NB4 (cell line): ENCODE measurements at places on chromosomes 16 and 17.

DNA sequence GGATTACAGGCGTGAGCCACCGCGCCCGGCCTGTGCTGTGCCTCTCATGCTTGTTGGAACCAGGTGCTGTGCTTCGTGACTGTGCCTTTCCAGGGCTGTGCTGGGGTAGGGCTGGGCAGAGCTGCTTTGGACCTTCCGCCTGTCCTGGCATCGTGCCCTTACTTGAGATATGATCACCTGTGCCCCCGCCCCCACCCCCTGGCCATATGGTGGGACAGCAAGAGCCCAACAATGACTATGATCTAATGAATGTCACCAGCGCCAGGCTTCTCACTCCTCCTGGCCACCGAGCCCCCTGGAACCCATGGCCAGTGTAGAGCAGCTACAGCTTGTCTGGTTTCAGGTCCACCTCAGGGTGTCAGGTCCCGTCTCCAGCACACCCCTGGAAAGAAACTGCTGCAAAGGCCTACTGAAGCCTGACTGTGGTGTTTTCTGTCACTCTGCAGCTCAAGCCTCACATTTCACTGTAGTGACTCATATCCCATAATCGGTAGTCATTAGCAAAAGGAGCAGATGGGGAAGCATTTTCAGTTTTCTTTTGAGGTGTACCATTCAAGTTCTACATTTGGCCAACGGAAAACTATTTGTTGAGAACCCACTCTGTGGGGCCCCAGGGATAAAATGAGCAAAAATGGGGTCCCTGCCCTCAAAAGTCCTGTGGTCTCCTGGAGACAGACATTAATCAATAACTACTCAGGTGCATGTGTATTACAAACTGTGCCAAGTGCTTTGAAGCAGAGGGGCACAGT lies 22.1 kb downstream of the FCSK start:
- DNase-seq, result peak; percentile 61

GRCh38 chr17:69269131-69269998 lies 40.7 kb upstream of the ABCA10 start:
- no peak for DNase-seq

GRCh38 chr16:83501481-83501880 lies 306.3 kb upstream of the HSBP1 start:
- no peak for DNase-seq

DNA sequence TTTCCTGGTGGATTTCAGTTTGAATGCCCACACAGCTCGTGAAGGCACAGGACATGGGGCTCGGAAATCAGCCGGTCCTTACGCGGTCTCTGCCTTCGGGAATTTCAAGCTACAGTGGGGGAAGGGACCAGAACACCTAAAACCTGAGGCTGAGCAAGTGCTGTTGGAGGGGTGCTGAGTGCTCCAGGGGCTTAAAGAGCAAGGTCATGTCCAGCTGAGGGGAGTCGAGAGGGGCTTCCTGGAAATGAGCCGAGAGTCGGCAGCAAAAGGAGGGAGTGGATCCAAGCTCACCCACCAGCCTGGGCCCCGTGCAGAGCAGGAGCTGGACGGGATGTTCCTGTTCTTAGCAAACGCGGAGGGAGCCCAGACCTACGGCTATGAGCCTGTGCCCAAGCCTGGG lies 73.2 kb upstream of the RPL38 start:
- no peak for DNase-seq

GRCh38 chr16:74736531-74737157 lies 36.0 kb upstream of the MLKL start:
- no peak for DNase-seq

- DNase-seq, result no peak
Observed at GRCh38 chr16:9599415-9600120, 508.1 kb downstream of the HAPSTR1 start.

GRCh38 chr16:67236563-67237395 lies 9.8 kb downstream of the TMEM208 start:
- DNase-seq, result peak; percentile 71

GRCh38 chr17:79207960-79208359 lies 133.3 kb downstream of the ENGASE start:
- DNase-seq, result no peak

GRCh38 chr16:5979905-5980550 lies 882.4 kb upstream of the EEF2KMT start:
- no peak for DNase-seq

DNA sequence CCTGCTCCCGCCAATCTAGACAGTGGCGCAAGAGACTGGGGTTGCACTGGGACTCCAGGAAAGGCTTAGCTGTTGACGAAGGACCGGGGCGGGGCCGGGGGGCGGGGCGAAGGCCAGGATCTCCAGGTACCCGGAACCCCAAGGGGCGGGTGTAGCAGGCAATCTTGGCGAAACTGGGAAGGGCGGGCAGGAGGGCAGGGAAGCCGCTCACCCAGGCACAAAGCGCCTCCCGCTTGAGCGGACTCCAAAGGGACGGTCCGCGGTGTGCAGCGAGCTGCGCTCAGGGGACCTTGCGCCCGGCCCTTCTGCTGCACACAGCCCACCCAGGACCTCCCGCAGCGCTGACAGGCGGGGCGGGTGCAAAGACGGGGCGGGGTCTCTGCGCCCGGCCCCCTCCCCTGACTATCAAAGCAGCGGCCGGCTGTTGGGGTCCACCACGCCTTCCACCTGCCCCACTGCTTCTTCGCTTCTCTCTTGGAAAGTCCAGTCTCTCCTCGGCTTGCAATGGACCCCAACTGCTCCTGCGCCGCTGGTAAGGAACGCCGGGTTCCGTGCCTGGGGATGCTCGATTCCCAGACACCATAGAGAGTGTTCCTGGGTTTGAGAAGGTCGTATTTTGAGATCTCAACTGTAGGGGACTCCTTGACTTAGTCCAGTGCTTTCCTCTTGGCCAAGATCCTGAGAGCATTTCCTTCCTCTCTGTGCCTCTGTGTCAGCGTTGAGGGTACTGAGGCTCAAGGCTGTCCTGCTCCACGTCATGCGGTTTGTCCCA lies at the start of gene MT1F:
TSS of gene MT1F (plus strand) at position 405 of the 772 bp plus-strand sequence. CDS start at position 505, 100 bp downstream.
- peak; percentile 90 for DNase-seq

- no peak for DNase-seq
Observed at GRCh38 chr17:28719021-28719433, 758 bp upstream of the RPL23A start.

- DNase-seq, result no peak
Observed at GRCh38 chr17:5557990-5558389, 26.3 kb downstream of the NLRP1 start.

DNA sequence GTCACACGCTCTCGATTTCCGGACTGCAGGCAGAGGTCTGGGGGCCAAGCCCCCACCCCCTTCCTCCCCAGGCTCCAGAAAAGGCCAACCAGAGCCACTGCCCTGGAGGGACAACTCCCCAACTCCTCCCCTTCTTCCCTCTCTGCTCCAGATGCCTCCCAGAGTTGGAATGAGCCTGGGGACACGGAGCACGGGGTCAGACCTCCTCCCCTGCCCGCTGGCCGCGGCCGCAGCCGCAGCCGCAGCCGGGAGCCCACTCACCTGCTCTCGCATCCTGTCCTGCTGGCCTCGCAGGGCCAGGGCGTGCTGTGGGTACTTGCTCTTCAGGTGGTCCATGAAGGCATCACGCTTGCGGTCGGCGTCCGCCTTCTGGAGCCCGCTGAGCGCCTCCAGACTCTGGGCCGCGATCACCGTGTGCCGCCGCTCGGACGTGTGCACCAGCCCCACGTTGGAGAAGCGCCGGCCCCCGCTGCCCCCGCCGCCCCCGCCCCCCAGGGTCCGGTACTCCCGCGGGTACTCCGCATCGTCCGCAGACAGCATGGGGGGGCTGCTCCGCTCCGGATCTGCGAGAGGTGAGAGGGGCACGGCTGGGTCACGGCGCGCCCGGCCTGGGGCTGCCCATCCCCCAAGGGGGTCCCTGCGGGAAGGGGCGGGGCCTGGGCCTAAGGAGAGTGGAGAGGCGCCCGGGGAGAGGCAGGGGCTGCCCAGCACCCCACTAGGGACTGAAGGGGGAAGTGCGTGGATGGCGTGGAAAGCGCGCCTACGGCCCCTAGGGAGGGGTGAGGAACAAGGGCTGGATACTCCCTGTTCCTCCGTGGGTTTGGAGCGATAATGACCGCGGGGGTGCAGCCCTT lies 27.3 kb downstream of the SRCIN1 start:
- DNase-seq, result no peak

GRCh38 chr17:43695970-43696865 lies 34.5 kb upstream of the MEOX1 start:
- no peak for DNase-seq

- DNase-seq, result peak; percentile 80
Observed at GRCh38 chr16:29710227-29711219, 31.5 kb downstream of the QPRT start.
